ENCODE measurements at places on chromosomes 4 and X.

- no peak for DNase-seq
Observed at GRCh38 chrX:110070970-110071369, 68.1 kb downstream of the TMEM164 start.

DNA sequence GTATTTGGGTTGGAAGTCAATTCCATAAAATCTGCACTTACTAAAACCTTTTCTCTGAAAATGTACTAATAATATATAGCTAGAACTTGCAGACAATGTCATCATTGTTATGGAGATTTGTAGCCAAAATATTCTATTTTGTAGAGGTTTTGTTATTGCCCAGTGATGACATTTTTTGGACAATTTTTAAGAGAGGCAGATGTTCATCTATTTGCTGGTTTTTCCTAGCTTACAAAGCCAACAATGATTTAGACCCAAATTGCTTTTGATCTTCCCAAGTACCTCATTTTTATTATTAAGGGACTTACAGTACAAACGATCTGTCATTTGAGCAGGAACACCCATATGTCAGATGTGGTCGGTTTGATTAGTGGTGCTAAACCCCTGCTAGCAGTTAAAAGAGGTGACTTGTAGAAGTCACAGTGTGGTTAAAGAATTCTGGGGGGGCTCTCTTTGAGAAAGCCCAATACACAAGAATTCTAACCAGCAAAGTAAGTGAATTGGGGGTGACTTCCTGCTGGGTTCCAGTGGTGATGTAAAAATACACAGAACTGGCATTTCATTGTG lies 136.2 kb downstream of the KIT start:
- DNase-seq: no peak

- no peak for DNase-seq
Observed at GRCh38 chr4:36330796-36331195, 49.4 kb downstream of the DTHD1 start.

- no peak for DNase-seq
Observed at GRCh38 chrX:77698242-77698641, 87.8 kb downstream of the ATRX start.

- no peak for DNase-seq
Observed at GRCh38 chr4:177530561-177530960, 88.3 kb upstream of the AGA start.

- peak; percentile 6 for DNase-seq
Observed at GRCh38 chrX:29662759-29663503, 552.4 kb upstream of the MAGEB2 start.

GRCh38 chr4:40480291-40480690 lies 145.2 kb downstream of the CHRNA9 start:
- DNase-seq: no peak

DNA sequence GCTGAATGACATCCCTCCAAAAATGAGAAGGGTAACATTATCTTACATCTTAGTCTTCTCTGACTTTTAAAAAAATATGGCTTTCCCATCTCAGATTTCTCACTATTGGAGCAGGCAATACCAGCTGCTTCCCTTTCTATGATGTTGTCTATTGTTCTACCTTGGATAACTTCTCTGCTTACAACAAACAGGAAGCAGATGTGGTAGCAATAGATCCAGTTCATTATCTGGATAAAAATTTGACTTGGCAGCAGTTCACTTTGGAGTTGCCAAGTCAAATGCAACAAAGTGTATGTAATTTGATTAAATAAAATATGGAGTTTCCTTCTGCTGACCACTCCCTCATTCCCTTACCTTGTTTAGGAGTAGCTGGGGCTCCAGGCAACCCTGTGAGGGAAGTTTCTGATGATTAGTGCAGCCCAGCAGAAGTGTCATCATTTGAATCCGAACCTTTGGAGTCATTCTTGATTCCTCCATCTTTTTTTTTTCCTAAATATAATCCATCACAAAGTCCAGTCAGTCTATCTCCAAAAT lies 72.0 kb upstream of the GPRIN3 start:
- no peak for DNase-seq

- DNase-seq: no peak
Observed at GRCh38 chrX:125507119-125507518, 187.4 kb downstream of the TEX13C start.

GRCh38 chr4:140743194-140743931 lies 12.8 kb downstream of the TBC1D9 start:
- DNase-seq: no peak

DNA sequence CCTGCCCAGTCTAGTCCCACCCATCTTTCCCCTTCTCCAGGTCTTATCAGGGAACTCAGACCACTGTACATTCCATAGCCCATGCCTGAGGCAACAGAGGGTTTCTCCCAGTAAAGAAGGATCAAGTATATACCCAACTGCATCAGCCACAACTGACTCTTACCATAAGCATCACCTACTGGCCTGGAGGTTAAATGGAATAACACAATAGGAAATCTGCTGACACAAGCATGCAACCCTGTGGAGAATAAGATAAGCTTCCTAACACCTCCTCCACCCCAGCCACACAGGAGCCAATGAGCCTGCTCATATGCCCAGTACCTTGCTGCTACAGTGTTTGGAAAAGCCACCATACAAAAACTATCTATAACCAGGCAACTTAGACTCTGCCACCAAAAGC lies 34.6 kb upstream of the PLK4 start:
- no peak for DNase-seq

- DNase-seq: no peak
Observed at GRCh38 chr4:141786946-141787345, 150.6 kb downstream of the IL15 start.

DNA sequence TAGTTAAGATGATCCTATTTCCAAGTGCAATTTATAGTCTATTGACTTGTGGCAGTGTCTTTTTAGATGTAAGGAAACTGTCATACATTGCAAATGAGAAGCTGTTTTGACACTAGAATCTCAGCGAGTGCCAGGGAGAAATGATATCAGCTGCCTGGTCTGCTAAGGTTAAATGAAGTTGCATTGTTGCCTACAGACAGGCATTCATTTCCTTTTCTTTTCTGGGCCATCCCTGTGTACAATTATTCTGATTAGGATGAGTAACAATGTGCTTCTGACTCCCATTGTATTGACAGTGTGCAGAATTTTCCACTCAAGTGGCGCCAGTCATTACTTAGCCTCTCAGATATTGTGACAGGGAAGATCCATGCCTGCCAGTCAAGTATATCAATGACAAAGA lies 231.2 kb downstream of the GPAT3 start:
- no peak for DNase-seq

GRCh38 chr4:113471146-113471860 lies 290.2 kb downstream of the CAMK2D start:
- no peak for DNase-seq

GRCh38 chrX:152641996-152642395 lies 4.3 kb downstream of the GABRQ start:
- no peak for DNase-seq

DNA sequence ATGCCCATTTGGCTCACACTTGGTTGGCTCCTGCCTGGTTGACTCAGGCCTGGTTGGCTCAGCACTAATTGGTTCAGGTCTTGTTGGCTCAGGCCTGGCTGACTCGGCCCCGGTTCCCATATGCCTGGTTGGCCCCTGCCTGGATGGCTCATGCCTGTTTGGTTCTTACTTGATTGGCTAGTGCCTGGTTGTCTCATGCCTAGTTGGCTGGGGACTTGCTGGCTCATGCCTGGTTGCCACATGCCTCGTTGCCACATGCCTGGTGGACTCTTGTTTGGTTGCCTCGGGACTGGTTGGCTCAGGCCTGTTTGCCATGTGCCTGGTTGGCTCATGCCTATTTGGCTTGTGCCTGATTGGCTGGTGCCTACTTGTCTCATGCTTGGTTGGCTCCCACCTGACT lies 103.7 kb downstream of the APOOL start:
- DNase-seq: no peak

DNA sequence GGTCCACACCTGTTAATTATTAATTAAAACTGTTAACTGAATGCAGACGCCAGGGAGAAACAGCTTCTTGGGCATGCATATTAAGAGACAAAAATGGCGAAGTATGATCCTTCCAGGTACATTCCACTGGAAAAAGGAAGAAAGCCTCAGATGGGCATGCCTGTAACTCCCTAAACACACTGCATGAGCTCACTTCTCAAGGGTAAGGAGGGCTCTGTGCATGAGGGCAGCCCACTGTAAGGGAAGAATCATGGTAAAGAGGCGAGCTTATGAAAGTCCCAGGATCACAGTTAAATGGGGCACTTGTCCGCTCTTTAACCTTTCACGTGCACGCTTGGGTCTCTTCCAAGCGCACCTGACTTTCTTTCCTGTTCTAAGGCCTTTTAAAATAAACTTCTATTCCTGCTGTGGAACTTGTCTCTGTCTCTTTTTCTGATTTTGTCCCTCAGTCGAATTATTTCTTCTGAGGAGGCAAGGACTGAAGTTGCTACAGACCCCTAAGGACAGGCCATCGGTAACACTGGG lies 321.7 kb downstream of the PPP1R2C start:
- no peak for DNase-seq

GRCh38 chrX:93660575-93660974 lies 12.8 kb downstream of the NAP1L3 start:
- DNase-seq: no peak

- no peak for DNase-seq
Observed at GRCh38 chr4:135770505-135770904, 1568.9 kb upstream of the PABPC4L start.

All from activated CD4-positive, alpha-beta T cell treated with anti-CD3 and anti-CD28 coated beads, Interleukin-2, Interleukin-6, amounts not matched to agents 100 ng/mL and 50 ng/mL, durations not matched to agents 16 hours and 8 hours (primary cell).